Lung (tissue), 17 donors: ENCODE measurements at places on chromosomes 1 and 21. TPM values are rescaled to one million over a fixed set of nuclear protein-coding genes. Genes with fewer than 3 reads are reported as not detected.
A peak's percentile ranks its signal among the peaks of the same experiment; 100 is the strongest.

The KRTAP7-1 gene
- not detected for polyA plus RNA-seq

The HCRTR1 gene
- 0.08 TPM for polyA plus RNA-seq

DNA sequence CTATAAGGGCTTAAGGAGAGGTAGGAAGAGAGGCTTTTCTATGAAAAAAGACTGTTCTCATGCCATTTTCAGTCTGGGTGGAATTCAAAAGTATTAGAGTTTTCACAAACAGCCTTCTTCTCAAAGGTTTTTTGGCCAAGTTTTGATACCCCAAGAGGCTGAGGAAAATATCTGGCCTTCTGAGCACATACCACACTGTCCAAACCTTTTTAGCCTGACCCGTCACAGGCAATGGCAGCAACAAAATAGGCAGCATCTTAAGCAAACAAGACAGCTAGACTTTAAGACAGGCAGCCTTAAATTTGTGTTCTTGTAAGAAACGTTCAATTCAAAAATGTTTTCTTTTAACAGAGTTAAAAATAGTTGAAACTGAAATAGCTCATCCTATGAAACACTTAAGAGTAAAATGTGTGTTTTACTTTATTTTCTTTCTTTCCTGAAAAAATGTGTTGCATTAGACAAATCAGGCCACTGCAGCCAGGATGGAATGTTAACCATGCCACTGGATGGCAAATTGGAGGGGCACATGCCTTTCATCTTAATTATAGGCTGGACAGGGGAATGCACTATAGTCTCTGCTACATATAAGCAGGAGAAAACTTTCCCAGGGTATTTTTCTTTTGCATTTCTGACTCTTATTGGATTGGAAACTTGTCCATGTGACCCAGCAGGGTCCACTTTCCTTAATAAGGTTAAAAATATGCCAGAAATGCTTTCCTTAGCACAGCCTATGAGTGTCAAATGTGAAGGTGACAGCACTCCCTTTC is 315.0 kb downstream of the TGFB2 start:
- H3K4me1 ChIP-seq: peaks cover 4% of the 10 kb centered on the region
- no peak overlapping the region for H3K4me3 ChIP-seq
- H3K27ac ChIP-seq: no peak overlapping the region
- H3K36me3 ChIP-seq: no peaks in the 10 kb centered on the region
- no peaks in the 10 kb centered on the region for H3K27me3 ChIP-seq

- H3K4me3 ChIP-seq: no peak overlapping the region
- H3K27me3 ChIP-seq: no peaks in the 10 kb centered on the region
- DNase-seq: no peak
- no peak overlapping the region for H3K27ac ChIP-seq
- peaks cover 2% of the 10 kb centered on the region for H3K4me1 ChIP-seq
Measured at GRCh38 chr1:234699795-234700665, 90.1 kb upstream of the IRF2BP2 start.

DNA sequence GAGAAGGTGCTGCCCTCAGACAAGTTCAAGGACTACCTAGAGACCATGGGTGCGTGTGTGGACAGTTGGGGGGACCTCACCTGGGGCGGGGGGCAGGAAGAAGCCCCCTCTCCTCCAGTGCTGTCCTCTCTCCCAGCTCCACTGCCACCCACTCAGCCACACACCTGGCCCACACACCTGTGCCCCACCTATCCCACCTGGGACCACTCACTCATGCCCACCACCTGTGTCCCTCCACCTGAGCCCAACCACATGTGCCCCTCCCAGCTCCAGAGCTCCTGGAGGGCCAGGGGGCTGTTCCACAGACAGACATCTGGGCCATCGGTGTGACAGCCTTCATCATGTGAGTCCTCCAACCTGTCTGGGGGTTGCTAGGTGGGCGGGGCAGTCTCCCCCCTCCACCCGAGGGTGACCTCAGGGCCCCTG is 29.0 kb downstream of the TRIM11 start:
- H3K4me3 ChIP-seq: no peak overlapping the region
- no peaks in the 10 kb centered on the region for H3K4me1 ChIP-seq
- H3K27me3 ChIP-seq: no peaks in the 10 kb centered on the region
- H3K27ac ChIP-seq: no peak overlapping the region
- DNase-seq: no peak

DNA sequence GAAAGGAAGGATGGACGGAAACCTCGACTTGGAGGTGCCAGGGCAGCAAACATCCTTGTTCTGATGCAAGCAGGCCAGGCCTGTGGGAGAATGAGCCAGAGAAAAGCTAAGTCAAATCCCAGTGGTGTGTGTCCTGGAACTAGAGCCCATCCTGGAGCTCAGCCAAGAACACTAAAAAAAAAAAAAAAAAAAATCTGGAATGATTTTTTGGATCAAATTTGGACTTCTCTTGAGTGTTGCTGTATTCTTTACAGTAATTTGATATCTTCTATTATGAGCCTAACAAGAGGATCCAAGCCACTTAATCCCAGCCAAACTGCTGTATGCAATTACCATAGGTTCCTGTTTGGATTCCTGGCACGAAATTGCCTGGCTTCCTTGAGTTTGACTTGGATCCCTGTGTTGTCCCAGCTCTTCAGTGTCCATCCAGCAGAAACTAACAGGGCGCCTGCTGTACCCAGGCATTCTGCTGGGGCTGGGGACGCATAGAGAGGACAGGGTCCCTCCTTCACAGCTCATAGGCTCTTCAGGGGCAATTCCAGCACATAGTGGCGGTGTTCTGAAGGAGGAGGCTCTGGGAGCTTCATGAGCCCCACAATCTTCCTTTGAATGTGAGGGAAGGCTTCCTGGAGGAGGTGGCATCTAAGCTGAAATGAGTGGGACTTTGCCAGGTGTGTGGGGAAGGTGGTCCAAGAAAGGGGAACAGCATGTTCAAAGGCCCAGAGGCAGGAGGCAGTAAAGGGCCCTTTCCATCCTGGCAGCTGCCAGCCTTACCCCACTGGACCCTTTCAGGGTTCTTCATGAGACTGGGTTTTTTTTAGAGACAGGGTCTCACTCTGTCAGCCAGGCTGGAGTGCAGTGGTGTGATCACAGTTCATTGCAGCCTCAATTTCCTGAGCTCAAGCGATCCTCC is 24.7 kb downstream of the EPHX1 start:
- peak; percentile 98 for DNase-seq
- H3K36me3 ChIP-seq: peaks cover 33% of the 10 kb centered on the region
- H3K27ac ChIP-seq: peak overlapping the region; percentile 80
- no peaks in the 10 kb centered on the region for H3K27me3 ChIP-seq

DNA sequence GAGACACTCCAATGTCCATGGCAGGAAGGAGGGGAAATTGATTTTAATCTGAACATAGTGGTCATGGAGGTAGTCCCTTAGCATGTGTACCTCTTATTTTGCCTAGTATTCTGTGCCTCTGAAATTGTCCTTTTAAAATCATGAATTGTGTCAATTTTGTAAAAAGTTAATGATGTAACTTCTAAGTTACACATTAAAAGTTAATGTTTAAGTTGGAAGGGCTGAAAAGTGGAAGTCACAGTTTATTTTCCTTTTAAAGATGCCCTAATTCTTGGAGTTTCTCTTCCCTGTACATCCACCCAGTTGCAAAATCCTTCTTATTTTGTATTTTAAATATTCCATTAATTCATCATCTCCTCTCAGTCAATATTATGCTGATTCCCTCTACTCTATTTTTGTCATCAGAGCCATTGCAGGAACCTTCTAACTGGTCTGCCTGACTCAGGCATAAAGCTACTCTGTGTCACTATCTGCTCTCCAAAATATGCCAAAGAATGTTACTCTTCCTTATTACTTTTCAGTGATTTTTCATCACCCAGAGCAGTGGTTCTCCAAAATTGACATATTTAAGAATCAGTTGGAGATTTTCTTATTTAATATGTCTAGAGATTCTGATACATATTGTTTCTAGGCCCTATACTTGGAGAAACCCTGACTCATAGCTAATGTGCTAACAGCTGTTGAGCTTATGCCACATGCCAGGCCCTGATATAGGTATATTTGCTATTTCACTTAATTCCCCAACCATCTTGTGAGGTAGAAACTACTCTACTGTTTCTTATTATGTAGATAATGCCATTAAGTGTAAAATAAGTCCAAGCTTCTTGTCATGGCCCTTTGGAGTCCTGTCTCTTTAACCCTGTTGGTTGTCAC is 5.1 kb downstream of the HOOK1 start:
- no peak overlapping the region for H3K4me3 ChIP-seq
- no peak overlapping the region for H3K27ac ChIP-seq
- H3K4me1 ChIP-seq: no peaks in the 10 kb centered on the region
- H3K36me3 ChIP-seq: no peaks in the 10 kb centered on the region
- DNase-seq: no peak

- peaks cover 4% of the 10 kb centered on the region for H3K27me3 ChIP-seq
- H3K27ac ChIP-seq: no peak overlapping the region
- H3K4me3 ChIP-seq: no peak overlapping the region
- peak; percentile 86 for DNase-seq
Measured at GRCh38 chr1:30089024-30089430, 634.4 kb downstream of the MATN1 start.

The NTPCR gene
- polyA plus RNA-seq: 43.1 TPM

The MCOLN2 gene
- 9.8 TPM for polyA plus RNA-seq
